T follicular helper cell (primary cell): ENCODE measurements at places on chromosomes 5 and 9.
A peak's percentile ranks its signal among the peaks of the same experiment; 100 is the strongest.

DNA sequence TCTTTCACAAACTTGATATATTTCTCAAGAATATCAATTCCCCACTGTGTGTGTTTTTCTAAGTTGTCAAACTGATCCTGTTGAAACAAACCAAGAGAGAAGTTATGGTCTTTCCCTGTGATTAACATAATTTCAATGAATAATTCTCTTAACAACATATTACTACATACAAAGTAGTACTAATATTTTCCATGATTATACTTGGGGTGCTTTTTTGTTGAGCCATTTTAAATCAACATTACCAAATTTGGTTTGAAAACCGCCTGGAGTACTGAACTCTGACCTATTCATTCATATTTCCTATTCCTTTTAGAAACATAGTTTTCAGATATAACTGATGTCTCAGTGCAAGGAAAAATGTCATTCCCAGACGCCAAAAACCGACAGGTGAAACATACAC, 48.1 kb downstream of the FNBP1 start:
- DNase-seq, result no peak

DNA sequence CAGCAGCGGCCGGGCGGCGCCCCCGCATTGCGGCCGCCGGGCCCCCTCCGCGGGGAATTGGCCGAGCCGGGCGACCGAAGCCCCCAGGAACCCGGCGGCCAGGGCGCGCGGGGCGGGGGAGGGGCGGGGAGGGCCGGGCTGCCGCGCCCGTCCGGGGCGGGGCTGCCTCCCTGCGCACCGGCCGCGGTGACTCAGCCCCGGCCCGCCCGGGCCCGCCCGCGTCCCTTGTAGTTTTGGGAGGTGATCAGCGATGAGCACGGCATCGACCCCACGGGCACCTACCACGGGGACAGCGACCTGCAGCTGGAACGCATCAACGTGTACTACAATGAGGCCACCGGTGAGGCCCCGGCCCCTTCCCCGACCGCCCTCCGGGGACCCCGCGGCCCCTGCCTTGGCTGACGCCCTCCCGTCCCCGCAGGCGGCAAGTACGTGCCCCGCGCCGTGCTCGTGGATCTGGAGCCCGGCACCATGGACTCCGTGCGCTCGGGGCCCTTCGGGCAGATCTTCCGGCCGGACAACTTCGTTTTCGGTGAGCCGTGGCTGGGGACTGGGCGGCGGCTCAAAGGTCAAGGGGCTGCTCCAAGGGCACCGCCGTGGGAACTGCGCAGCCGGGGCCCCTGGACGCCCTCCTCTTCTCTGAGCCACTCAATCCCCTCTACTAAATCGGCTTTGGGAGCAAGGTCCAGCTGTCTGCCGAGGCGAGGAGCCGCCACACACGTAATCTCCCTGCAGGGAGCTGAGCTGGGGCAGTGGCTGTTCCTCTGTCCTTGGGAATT, 592 bp downstream of the TUBB4B start:
- DNase-seq, result peak; percentile 56

GRCh38 chr9:21381448-21382339, 3.5 kb downstream of the IFNA2 start:
- no peak for DNase-seq

DNA sequence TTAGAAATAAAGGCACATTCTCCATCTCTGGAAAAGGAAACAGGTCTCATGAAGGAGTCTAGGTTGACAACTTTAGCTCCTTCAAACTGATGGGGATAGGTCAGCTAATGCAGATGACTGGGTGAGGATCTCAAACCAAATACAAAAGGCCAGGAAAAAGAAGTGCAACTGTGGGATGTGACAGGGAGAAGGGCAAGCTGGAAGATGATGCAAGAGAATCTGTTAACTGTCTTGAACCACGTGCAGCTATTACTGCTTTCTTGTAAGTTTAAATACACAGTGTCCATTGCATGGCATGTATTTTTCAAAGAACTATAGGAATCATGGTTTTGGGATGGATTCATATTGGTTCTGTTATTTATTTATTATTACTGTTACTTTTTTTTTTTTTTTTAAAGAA, 331.8 kb downstream of the NDUFS4 start:
- DNase-seq, result no peak

- no peak for DNase-seq
Observed at GRCh38 chr5:127987354-127988145, 96.0 kb upstream of the SLC12A2 start.

DNA sequence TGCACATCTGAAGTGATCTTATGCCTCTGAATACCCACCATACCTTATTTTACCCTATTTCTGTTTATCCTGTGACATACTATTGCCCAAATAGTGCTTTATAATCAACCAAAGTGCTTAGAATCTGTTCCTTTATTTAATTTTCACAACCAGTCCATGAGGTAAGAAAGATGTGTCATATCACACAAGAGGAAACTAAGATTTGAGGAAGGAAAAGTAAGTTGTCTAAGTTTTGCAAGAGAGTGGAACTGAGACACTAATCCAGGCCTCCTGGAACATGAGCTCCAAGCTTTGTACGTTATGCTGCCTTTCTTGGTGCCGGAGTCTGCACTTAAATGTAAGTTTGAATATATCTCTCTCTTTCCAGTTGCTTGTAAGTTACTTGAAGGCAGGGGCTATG, 17.2 kb downstream of the KDM3B start:
- no peak for DNase-seq
